Neuronal stem cell (in vitro differentiated cells): ENCODE measurements at places on chromosomes 1 and 21.

GRCh38 chr1:4730078-4730477, 75.7 kb downstream of the AJAP1 start:
- no peak for DNase-seq

DNA sequence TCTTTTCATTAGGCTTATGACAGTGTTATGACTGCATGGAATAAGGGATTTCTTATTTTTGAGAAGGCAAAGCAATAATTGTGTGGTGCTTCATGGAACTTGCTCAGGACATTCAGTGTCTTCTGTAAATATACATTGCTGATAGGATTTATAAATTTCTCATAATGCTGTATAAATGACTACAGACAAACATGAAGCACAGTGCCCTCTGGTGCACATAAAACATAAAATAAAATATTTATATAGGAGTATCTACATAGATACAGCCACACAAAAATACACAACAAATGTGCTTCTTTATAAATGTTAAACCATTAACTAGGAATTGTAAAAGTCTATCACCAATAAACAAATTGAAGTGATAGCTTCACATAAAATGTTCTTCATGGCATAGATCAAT, 24.1 kb downstream of the BRINP3 start:
- DNase-seq: no peak

- DNase-seq: peak; percentile 27
These were observed 705 bp downstream of the UROD start for GRCh38 chr1:45012639-45013278.

DNA sequence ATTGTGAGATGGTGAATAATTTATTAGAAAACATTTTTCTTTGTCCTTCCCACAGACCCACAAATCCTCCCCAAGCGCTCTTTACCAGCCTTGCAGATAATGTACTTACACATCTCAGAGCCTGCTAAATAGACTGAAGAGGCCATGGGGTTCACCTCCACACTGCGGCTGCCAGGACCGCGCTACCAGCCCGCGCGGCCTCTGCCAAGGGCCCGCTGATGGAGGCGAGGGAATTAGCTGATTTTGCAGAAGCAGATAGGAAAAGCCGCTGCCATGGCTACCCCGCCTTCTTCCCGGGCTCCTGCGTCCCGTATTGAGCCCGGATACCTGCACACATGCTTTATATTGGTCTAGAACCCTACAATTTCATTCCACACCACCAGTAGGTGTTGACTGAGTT, 248.0 kb upstream of the FOXD3 start:
- no peak for DNase-seq

DNA sequence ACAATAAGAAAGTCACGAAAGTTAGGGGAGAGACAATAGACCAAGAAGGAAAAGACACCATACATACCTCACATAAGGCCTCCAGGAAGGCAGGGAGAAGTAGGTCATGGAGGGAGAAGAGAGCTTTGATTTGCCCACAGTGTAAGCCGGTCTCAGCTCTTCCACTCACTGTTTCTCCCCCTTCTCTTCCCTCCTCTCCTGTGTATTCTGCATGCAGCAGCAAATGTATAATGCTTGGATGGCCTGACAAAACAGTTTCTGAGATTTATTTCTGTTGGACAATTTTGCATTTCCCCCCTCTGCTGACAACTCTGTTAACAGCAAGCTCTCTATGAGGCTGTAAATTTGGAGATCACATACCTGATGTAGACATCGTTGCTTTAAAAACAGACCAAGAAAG, 318.9 kb downstream of the OMA1 start:
- no peak for DNase-seq

- DNase-seq: no peak
These were observed 43.4 kb downstream of the TGFBR3 start for GRCh38 chr1:91842563-91842962.

DNA sequence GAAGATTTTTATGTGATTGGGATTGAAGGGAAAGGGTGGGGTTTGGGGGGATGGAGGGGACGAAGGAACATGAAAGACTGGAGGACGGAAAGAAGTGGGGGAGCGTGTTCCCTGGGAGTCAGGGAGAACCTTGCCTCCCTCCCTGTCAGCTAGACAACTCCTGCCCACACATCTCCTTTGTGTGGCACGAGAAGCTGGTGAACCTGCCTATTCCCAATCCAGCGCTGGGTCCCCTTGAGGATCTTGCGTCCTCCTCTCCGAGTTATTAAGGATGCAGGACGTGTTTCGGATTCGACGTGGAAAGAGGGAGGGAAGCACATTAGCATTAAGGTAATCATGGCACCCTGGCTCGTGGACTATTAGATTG, 1.4 kb downstream of the LRRC7 start:
- peak; percentile 12 for DNase-seq

- DNase-seq: no peak
These were observed 72.9 kb downstream of the UCHL5 start for GRCh38 chr1:192986110-192986747.

DNA sequence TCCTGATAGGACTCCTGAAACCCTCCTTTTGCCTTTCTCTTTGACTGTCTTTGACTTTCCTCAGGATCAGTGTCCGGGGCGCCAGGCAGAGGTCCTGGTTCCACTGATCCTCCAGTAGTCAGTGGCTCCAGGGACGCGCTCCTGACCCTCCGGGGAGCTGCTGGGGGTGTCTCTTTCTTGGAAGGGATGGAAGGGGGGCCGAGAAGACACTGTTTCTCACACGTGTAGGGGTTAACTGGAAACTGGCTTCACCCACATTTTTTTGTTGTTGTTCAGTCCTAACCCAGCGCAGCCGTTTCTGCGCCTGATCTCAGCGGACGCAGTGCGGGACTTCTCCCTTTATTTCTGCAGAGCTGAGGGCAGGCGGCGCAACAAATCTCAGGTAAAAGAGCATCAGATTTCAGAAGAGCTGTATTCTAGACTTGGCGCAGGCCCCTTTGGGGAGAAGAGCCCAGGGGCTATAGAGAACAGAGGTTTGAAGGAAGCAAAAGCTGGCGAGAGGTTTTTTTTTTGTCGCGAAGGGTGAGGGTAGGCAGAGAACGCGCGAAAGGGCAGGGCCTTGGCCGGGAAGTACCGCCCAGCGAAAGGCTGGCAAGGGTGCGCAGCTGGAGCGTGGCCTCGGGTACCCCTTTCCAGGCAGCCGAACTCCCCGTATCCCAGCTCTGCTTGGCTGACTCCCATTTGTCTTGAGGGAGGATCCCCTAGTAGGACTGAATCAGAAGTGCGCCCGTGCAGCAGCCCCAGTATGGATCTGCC, 4.3 kb upstream of the LHX9 start:
- peak; percentile 17 for DNase-seq

DNA sequence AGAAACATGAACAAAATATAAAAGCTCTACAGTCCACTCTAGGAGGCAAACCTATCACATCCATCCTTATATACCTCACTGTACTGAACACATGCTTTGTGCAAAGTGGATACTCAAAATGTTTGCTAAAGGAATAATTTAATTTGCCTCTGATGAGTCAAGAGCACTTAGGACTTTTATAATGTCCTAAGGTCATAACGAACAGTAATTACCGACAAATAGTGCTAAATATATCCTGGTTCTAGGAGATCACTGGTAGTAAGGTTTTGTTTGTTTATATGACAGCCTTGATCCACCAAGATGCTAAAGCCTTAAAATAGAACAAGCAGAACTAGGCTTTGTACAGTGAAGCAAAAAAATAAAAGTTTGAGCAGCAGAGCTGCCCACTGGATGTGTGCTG, 70.6 kb downstream of the GADD45A start:
- DNase-seq: no peak

DNA sequence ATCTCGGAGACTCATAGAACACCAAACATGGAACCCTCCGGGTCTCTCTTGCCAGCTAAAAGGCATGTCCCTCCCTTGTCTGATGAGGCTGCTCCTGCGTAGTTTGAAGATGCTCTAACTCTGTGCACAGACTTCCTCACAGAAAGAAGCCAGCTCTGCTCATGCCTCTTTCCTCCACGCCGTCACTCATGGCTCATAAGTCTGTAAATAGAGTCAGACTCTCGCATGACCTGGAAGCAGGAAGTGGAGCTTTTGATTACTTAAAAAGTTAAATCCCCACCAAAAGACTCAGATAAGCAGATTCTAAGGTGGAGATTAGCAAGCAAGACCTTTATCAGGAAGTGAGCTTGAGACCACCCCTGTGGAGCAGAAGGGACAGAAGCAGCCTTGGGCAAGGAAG, 171.6 kb downstream of the TRIM33 start:
- DNase-seq: no peak
